ENCODE measurements at places on chromosomes 13 and 19.

DNA sequence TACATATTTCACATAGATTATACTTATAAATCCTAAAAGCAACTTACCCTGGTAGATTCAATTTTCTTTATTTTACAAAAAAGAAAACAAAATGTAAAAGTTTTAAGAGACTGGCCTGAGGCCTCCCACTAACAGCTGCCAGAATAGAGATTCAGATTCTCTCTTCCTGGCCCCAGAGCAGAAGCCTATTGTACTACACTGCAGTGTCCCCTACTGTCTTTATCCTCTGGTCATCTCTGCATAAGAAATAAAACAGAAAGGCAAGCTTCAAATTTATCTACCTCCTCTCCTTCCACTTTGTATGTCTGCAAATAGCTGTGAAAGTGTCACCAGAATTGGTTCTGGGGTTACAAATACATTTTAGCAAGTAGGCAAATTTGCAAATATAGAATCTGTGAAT is 1004.1 kb upstream of the PCDH9 start:
- DNase-seq, result no peak

DNA sequence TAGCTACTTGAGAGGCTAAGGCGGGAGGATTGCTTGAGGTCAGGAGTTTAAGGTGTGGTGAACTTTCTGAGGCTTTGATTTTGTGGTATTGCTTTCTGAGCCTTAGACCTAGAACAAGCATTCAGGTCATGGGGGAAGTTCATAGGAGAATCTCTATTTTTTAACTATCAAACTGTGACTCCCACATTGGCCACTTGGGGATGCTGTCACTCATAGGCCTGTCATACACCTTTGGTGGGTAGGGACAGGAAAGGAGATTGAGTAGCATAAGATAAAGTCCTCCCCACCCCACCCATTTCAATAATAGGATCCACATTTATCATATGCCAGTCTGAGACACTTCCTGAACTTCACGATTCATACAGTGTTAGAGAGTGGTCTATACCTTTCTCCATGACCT is 41.9 kb upstream of the PSG2 start:
- no peak for DNase-seq

- DNase-seq, result no peak
These were observed 47.0 kb upstream of the C13orf46 start for GRCh38 chr13:114020750-114021463.

- DNase-seq, result no peak
These were observed 33.4 kb downstream of the DNAJC3 start for GRCh38 chr13:95710313-95710712.

DNA sequence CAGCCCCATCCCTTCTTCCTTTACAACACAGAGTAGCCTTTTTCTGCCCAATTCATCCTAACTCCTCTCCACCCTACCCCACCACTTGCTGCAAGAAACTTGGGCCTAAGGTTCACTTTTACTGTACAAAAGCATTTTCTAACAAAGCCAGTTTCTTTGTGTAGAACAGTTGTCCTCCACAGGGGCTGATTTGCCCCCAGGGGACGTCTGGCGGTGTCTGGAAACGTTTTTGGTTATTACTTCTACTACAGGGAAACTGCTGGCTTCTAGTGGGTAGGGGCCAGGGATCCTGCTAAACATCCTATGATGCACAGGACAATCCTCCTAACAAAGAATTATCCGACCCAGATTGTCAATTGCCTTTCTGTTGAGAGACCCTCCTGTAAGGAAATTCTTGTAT is 7.3 kb upstream of the LMO7 start:
- DNase-seq, result no peak

DNA sequence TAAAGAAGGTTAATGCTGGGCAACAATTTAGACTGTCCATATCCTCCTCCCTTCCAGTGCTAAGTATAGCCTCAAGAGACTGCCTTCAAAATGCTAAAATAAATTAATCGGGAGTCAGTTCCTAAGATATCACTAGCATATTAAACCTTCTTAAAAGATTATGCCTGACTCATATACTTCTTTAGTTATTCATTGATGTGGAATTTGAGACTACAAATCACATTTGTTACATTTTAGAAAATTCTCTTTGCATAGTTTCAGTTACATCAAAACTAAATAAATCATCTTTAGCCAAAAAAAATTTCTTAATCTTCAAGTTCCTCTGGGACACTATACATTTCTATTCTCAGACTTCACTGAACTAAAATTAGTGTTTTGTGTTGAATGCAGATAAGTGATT is 769.1 kb downstream of the PCDH9 start:
- DNase-seq, result no peak

DNA sequence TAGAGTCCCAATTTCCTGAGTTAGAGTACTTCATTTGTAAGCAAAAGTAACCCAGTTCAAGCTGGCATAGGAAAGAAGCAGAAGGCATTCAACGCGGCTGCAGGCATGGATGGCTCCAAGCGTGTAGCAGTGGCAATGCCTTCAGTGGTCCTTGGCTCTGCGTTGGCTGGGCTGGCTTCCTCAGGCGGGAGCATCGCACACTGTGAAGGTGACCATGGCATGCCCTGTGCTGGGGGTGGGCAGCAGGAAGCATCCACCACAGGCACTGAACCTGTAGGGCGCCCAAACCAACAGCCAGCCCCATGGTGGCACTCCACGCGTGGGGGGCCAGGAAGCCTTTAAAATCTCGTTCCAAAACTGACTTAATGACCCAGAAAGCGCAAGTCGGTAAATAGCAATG is 53.6 kb upstream of the SPACA7 start:
- DNase-seq, result no peak

GRCh38 chr13:51833980-51834379 is 11.0 kb downstream of the TMEM272 start:
- DNase-seq, result no peak

DNA sequence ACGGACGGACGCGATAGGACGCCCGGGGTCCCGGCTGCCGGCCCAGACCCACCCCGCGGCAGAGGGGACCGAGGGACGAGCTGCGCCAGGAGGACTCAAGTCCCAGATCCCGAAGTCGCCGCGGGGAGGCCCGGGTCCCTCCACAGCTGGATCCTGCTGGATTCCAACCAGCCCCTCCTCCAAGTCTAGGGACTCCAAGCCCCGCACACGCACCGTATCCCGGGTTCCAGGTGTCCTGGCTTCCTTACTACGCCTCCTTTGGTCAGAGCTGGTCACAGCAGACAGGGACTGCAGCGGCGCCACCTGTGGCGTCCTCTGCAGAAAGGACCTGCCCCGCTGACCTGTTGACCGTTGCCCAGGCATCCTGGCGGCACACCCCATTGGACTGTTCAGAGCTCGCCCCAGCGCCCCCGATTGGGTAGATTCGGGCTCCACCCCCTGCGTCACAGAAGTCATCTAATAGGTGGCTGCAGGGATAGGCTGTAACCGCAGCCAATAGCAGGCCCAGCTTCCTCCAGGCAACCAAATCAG is 29.0 kb upstream of the ZNF709 start:
- no peak for DNase-seq

GRCh38 chr13:57992416-57992815 is 360.9 kb downstream of the PCDH17 start:
- no peak for DNase-seq

GRCh38 chr13:100789481-100789880 is 114.9 kb upstream of the TMTC4 start:
- DNase-seq, result no peak

GRCh38 chr19:7916103-7916954 is 1.7 kb downstream of the TGFBR3L start:
- peak; percentile 79 for DNase-seq
